ENCODE measurements at places on chromosomes 12 and 14.

GRCh38 chr14:21367582-21368144 lies 16.2 kb downstream of the SUPT16H start:
- DNase-seq, result no peak

DNA sequence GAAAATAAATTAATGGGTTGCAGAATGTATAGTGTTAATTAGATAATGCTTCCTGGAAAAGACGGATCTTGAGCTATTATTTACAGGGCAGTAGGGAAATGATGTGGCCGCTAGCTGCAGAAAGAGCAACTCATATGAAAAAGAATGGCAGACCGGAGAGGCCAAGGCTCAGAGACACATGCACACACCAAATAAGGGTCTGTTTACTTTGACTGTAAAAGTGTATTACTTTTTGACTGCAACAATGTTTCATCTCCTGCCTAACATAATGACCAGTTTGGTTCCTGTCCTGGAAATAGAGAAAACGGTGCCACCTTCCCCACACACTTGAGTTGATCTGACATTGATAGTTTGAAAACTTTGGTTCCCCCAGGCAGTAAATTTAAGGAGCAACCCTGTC lies 290.9 kb downstream of the CACNA1C start:
- DNase-seq, result no peak

DNA sequence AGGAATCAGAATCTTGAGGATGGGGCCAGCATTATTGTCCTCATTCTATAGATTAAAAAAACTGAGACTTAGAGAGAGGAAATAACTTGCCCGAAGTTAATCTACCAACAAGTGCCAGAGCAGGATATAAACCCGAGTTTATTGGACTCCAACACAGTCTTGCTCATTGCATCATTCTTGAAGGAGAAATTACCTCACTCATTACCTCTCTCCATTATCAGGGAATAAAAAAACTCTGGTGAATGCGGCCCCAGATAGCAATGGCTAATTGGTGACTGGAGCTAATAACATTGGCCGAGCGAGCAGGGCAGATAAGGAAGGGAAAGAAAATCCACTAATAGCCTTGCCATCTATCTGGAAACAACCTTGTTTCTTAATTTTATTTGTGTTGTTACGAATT lies 24.7 kb upstream of the TMED10 start:
- no peak for DNase-seq

DNA sequence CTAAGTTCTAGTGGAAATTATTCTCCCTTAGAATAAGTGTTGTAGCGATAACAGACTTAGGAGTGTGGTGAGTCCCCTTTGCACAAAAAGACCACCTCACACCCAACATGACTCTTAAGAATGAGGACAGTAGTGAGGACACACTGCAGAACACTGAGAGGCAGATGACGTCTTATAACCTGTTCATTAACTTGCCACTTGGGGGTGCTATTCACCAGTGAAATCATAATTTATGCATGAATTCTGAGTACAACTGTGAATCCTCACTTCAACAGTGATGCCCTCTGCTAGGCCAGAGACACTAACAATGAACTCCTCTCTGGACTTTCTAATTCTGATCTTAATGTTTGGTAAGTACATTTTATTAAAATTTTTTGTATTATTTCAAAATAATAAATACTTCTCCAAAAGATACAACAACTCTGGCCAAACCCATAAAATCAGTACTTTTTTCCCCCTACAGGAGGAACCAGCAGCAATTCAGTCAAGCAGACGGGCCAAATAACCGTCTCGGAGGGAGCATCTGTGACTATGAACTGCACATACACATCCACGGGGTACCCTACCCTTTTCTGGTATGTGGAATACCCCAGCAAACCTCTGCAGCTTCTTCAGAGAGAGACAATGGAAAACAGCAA lies 274.7 kb downstream of the DAD1 start:
- peak; percentile 27 for DNase-seq

DNA sequence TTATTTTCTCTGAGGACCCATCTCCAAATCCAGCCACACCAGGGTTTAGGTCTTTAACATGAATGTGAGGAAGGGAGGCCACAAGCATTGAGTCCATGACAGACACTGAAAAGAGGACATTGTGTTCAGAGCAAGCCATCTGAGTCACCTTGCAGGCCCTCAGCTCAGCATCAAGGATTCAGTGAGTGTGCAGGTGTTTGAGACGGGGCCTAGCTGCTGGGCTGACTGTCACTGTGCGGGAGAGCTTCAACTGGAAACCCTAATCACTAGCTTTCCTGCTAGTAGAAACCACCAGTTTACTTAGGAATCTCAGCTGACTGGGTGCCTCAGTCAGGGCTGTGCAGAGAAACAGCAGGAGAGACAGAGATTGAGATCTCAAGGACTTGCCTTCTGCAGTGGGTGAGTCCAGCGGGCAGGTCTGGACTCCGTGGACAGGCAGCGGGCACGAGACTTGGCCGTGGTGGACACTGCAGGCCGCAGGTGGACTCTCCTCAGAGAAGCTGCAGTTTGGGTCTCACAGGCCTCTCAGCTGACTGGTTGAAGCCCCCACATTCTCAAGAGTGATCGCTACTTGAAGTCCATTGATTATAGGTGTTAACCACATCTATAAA lies 86.1 kb upstream of the DYNC1H1 start:
- DNase-seq, result no peak

DNA sequence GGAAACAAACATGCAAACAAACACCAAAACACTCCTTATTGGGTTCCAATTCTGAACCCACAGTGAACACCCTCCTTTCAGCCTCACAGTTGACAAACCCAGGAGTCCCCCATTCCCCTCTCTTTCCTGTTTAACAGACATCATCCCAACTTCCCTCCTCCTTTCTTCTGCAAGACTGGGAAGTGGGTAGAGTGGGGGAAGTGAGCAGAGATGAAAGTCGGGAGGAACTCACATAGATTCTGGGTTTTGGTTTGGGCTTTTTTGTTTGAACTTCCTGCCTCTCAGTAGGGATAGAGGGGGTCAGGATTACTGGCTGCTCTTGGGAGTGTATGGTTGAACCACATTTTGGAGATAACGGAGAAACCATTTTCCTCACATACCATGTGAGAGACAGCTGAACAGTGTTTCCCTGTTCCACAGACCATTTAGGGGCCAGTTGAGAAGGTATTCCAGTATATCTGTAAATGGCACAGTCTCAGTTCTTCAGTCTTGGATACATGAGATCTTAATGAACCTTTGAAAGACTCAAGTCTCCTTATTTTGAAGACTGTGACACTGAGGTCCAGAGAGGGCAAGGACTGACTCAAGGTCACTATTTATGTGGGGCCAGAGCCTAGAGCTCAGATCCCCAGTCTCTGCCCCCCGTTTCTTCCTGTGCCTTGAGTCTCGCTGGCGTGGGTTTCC lies 3.9 kb upstream of the GPR84 start:
- DNase-seq, result no peak
